ENCODE measurements at places on chromosomes 16 and 17.

DNA sequence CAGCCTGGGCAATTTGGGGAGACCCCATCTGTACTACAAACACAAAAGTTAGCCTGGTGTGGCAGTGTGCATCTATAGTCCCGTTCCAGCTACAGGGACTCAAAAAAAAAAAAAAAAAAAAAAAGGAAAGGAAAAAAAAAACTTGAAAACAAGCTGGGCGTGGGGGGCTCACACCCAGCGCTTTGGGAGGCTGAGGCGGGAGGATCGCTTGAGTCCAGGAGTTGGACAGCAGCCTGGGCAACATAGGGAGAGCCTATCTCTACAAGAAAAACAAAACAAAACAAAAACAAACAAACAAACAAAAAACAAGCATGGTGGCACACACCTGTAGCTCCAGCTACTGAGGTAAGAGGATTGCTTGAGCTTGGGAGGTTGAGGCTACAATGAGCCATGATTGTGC, 12.9 kb upstream of the CCL17 start:
- no peak for DNase-seq

- DNase-seq = no peak
Measured at GRCh38 chr16:72112906-72113615, 19.4 kb downstream of the DHX38 start.

DNA sequence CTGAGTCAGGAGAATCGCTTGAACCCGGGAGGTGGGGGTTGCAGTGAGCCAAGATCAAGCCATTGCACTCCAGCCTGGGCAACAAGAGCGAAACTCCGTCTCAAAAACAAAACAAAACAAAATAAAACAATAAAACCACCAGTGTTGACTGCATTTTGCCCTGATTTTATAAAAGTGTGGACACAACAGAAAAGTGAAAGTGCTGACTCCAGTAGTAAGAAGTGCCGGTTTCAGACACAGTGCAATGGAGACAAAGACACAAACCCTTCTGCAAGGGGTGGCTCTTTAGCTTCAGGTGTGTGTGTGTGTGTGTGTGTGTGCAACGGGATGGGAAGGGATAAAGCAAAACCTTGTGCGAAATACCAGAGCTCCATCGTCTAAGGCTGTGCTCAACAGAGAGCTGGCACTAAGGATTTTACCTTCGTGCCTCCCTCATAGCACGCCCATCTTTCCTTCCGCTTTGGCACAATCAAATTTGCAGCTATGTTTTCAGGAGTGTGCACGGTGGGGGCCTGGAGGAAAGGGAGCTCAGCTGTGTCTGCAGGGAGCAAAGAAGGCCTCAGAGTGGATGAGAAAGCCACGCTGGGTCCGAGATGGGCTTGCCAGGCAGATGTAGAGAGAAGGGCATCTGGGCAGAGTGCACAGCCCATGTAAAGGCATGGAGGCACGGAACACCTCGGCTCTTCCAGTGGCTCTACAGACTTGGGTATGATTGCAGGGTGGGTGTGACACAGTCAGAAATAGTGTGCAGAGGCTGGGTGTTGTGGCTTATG, 15.5 kb downstream of the MXRA7 start:
- DNase-seq = no peak

- DNase-seq = no peak
Measured at GRCh38 chr16:79497606-79498350, 102.8 kb downstream of the MAF start.

DNA sequence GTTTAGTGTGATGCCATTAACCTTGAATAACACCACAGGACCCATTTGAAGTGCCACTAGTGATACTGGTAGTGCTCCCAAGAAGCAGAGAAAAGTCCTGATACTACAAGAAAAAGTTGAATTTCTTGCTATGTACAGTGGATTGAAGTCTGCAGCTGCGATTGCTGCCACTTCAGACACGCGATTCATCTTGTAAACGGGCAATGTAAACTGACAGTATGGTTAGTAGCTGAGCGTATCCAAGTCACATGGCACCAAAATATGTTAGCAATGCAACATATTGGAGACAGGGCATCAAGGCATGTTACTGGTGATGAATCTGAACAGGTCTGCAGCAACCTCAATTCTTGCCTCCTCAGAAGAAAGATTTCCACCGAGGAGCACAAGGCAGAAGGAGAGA, 238.9 kb downstream of the HS3ST3B1 start:
- DNase-seq = no peak

- no peak for DNase-seq
Measured at GRCh38 chr17:28997806-28998205, 8.0 kb downstream of the SEZ6 start.

DNA sequence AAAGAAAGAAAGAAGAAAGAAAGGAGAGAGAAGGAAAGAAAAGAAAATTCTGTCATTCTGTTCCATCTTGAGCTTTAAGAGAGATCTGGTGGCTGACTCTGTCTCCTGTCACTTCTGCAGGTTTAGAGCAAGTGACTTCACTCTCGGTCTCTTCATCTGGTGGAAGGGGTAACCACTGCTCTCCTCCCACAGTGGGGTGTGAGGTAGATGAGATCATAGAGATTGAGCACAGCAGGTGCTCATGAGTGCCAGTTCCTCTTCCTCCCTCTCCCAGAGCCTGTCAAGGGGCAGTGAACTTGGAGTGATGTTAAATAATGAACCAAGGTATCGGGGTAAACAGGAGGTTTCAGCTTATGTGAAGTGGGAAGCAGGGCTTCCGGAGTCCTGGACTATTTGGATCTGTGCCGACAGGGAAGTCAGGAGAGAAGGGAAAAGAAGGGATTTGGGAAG, 47.7 kb downstream of the BEAN1 start:
- no peak for DNase-seq

- DNase-seq = no peak
Measured at GRCh38 chr17:6536053-6536452, 20.3 kb downstream of the PITPNM3 start.

DNA sequence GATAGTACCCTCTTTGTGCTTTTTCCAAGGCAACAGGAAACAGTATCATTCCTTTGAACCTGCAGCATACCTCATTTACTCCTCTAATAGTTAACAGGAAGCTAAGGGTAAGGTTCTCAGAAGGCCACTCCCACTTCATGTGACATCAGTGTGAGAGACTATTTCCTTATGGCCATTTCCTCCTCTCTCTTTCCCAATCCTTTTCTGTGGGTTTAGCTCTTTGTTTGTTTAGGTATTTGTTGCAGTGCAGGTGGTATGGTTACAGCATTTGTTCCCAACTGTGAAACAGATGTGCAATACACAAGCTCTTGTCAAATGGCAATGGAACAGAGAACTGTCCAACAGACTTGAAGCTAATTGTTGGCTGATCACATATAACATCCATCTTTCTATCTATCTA, 14.7 kb downstream of the TMC5 start:
- no peak for DNase-seq

Data from left hindlimb (tissue), 1 donor.